ENCODE measurements at places on chromosomes 5 and 9.
A peak's percentile ranks its signal among the peaks of the same experiment; 100 is the strongest.

DNA sequence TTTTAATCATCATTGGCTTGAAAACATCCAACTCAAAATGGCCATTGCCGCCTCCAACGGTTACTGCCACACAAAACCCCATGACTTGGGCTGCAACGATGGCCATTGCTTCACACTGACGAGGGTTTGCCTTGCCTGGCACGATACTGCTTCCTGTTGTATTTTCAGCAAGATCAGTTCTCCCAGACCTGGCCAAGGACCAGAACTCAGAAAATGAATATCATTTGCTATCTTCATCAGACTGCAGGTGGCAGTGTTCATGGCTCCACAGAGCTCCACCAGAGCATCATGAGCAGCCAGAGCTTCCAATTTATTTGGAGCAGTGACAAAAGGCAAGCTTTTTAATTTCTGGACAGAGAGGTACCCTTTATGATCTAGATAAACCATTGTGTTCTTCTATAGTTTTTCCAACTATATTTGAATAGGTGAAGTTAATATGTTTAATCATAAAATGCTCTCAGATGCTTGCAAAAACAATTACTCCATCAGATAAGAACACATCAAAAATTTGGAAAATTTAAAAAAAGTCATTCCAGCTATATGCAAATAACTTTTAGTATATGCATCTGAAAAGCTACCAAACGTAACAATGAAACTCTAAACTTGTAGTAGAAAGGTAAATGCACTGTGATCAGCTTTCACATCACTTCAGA is 10.4 kb downstream of the AMACR start:
- DNase-seq, result no peak

GRCh38 chr9:33623658-33624586 is 99.9 kb downstream of the ANKRD18B start:
- peak; percentile 55 for DNase-seq

GRCh38 chr9:1604942-1605560 is 410.1 kb upstream of the SMARCA2 start:
- DNase-seq, result no peak

DNA sequence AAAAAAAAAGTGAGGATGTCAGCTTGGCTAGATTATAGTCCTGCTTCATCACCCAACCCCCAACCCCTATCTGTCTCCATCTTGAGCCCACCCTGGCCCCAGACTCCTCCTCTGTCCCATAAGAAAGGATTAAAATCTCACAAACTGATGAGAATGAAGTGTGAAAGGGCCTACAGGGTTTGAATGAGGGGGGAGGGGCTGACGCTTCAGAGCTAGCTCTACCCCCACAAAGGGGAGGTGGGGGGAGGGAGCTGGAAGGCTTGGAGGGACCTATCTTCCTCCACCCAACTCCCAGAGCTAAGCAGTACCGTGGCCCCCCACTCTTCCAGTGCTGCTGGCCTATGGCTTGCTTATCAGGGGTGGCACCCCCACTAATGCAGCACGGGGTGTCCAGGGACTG is 43.7 kb upstream of the HAND1 start:
- no peak for DNase-seq

DNA sequence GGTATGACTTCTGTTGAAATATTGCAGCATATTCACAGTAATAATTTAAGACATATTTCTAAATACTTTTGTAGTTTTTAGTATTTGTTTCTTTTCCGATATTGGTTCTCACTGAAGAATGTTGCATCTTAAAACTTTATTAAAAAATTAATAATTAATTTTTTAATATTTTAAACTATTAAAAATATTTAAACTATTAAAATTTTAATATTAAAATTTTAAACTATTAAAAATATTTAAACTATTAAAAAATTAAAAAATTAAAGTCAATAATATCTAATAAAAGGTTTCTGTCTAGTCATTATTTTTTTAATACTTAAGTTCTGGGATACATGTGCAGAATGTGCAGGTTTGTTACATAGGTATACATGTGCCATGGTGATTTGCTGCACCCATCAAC is 149.3 kb upstream of the CCNH start:
- DNase-seq, result no peak

DNA sequence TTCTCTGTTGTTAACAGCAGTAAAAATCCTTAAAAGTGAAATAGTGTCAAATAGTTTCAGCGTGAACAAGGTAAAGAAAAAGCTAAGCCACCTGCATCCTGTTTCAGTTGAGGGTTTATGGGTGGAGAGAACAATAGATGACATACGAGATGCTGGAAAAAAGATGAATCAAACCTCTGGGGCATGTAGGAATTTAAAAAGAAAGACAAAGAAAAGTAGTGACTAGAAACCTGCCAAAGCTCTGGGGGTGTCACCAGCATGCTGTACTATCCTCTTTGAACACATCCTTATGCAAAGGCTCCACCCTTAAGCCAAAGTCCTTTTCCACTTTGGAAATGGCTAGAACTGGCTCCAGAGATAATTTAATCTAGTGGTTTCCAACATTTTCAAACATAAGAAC is 22.2 kb downstream of the SCAI start:
- DNase-seq, result no peak

GRCh38 chr9:35664531-35665470 is at the start of gene ARHGEF39:
TSS of gene ARHGEF39 (minus strand) at chr9:35665195. CDS start at chr9:35665169, 26 bp downstream.
- DNase-seq, result no peak
